ENCODE measurements at places on chromosomes 1 and 21.

DNA sequence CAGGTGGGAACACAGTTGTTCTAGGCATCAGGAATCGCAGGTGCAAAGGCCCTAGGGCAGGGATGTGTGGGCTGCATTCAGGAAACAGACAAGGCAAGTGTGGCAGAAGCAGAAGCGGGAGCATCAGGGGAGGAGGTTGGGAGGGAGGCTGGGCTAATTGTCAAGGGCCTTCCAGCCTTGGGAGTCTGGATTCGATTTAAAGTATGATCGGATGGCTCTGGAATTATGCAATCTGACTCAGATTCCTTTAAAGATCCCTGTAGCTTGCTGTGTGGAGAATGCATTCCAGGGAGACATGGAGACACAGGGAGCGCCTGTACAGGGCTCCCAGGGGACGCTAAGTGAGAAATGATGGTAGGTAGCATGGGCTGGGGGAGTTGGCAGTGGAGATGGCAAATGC, 86.5 kb downstream of the LACTBL1 start:
- DNase-seq, result no peak

- DNase-seq, result no peak
Measured at GRCh38 chr1:224873434-224874369, 55.8 kb upstream of the DNAH14 start.

- no peak for DNase-seq
Measured at GRCh38 chr21:41491412-41491811, 16.5 kb downstream of the TMPRSS2 start.

DNA sequence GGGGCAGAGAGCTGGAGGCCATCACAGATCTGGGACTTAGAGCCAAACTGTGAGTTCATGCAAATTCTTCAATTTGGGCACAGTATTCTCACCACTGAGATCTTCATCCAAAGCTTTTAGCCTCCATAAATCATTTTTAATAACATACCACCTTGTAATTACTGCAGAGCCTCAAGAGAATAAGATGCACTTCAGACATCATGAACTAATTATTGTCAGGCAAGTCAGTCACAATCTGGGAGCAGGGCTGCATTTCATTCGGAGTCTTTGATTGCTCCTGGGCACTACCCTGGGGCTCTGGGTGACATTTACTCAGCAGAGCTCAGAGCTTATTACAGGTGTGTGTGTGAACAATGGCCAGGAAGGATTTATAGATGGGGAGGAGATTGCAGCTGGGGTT, 623.7 kb downstream of the PTPRU start:
- DNase-seq, result no peak

- no peak for DNase-seq
Measured at GRCh38 chr1:3060601-3061551, 8.1 kb upstream of the PRDM16 start.

DNA sequence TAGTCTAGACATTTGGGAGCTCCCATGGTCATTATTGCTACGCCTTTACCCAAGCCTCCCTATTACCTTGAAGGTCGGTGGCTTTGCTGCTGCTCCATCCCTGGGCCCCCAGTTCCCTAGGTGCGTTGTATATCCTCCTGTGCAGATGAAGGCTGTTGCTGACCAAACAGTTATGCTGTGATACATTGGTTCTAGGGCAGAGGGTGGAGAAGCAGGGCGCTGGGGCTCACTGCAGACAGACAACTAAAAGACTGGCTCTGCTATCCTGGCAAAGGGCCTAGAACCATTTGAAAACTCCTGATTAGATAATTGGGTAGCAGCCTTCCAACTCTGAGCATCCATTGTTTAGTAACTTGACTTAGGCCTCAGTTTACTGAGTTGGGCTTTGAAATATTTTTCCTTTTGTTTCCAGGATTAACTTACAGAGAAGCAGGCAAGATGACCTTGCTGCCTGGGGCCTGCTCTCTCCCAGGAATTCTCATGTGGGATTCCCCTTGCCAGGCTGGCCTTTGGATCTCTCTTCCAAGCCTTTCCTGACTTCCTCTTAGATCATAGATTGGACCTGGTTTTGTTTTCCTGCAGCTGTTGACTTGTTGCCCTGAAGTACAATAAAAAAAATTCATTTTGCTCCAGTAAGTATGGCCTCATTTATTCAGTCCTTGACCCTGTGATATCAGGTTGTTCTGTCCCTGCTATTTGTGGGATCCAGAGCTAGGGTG, 15.5 kb downstream of the CHI3L2 start:
- DNase-seq, result no peak

DNA sequence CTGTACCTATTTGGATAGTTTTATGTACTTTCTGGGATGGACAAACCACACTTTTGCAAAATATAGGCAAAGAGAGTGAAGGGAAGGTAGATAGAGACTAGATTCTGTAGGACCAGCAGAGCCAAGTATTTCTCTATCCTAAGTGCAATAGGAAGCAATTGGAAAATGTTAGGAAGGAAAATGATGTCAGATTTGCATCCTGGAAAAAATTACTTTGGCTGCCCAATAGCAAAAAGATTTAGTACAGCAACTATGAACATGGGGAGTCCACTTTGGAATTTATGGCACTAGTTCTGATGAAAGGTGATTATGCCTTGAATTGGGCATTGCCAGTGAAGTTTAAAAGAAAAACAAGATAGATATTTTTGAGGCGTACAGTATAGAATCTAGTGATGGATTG, 50.7 kb upstream of the CACYBP start:
- no peak for DNase-seq

GRCh38 chr1:206538086-206538770, 30.9 kb downstream of the RASSF5 start:
- no peak for DNase-seq

GRCh38 chr1:47942240-47942629, 55.0 kb downstream of the TRABD2B start:
- DNase-seq, result no peak

- no peak for DNase-seq
Measured at GRCh38 chr1:38641661-38642060, 217.9 kb downstream of the RRAGC start.

DNA sequence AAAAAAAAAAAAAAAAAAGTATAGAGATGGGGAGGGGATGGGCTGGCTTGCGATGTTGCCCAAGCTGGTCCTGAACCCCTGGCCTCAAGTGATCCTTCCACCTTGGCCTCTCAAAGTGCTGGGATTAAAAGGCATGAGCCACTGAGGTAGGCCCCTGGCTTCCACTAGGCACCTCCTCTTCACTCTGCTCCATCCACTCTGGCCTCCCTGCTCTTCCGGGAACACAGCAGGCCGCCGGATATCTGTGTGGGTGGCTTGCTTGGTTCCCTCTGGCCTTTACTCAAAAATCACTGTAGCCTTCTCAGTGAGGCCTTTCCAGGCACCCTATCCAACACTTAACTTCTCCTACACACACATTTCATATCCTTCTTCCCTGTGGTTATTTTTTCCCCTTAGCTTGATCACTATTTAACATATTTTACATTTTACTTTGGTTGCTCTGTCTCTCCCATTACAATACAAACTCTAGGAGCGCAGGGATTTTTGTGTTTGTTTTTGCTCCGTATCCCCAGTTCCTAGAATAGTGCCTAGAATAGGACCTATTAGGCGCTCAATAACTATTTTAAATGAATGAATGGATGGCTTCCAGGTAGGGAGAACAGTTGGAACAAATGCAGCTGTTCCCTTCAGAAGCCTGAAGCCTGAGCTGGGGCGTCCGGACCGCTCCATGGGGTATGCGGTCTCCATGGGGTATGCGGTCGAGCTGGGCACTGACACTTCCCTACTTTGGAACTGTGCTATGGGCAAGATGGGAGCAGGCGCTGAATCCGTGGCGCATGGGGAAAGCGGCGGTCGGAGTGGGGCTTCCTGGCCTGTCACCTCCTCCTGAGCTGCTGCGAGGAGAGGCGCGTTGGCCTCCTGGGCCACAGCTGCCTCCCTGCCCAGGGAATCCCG, 46.7 kb downstream of the H3-3A start:
- no peak for DNase-seq

- no peak for DNase-seq
Measured at GRCh38 chr21:45940621-45941337, 40.8 kb upstream of the COL6A1 start.

- no peak for DNase-seq
Measured at GRCh38 chr21:40373761-40374160, 473.2 kb downstream of the DSCAM start.

GRCh38 chr1:175479521-175480342, 263.7 kb downstream of the TNR start:
- no peak for DNase-seq

- DNase-seq, result no peak
Measured at GRCh38 chr1:61604684-61605083, 120.3 kb downstream of the TM2D1 start.

DNA sequence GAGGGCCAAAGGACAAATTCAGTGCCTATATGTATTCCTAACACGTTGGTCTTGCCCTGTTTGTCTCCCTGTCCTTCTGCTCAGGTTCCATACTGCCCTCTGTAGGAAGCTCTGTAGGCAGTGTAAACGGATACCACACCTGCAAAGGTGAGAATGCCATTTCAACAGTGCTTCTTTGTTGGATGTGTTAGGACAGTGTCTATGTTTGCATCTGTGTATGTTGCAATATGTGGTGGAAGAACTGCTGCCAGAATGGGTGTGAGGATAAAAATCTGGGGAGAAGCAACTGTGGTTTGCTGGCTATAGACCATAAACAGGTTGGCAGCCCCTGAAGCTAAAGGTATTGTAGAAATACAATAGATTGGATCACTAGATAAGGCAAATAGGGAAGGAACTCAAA, 113.1 kb upstream of the BMP8A start:
- DNase-seq, result no peak

Measured in NCI-H774 (cell line).